ENCODE measurements at places on chromosomes 13 and 19.

DNA sequence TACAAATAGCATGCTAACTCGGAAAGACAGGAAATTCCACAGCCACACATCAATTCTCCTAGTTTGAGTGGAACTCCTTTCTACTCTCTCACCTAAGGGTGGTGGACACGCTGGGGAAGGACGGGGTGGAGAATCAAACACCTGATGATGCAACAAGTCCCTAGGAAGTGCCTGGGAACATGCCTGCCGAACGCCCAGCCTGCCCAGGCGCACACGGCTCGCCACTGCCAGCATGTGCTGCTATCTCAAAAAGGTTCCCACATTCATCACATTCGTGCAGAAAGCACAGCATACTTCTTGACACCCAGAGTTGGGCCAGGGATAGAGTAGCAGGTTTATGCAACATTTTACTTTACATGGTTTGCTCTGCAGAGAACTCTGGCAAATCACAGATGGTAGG is 164.6 kb downstream of the ABCC4 start:
- no peak for DNase-seq

DNA sequence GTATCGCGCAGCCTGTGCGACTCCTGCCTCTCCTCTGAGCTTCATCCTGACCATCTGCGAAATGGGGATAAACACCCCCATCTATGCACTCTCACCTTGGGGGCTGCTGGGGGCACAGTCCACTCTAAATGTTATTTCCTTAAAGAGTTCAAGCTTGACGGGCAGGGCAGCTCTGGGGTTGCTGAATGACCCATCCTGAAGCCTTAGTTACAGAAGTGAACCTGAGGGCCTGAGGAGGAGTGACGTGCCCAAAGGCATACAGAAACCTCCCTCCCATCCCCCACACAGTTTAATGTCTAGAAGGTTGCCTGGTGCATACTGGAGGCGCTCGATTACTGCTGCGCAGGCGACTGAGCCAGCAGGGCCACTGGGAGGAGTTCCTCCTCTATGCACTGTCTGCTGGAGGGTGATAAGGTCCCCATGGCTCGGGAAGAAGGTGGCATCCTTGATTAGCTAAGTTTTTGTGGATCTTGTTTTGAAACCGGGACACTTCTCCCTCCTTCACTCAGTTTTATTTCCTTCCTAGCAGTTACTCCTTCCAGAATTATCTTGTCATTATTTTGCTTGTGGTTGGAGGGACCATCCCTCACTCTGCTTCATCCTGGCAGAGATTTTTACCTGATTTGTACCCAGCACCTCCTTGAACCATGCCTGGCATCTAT is 572 bp upstream of the FKBP8 start:
- no peak for DNase-seq

DNA sequence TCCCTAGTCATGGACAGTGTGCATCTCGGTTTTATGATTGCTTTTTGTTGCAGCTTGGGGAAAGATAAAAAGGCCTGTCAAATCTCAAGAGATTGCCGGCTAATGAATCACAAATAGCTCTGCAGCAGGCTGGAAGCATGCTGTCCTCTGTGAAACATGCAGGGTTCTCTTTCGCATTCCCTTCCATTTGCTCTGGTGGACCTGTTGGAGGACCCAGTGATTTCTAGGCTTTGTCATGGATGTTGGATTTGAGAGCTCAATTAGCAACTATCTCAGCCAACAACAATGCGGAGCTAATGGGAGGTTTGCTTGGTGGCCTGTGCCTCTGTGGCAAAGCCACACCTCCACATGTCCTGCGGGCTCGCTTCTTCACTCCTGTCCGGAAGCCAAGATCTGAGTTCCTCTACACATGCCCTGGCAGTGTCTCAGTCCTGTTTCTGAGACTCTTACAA is 418.1 kb upstream of the ARGLU1 start:
- no peak for DNase-seq

- no peak for DNase-seq
These were observed 68.1 kb upstream of the STARD13 start for GRCh38 chr13:33353646-33354045.

DNA sequence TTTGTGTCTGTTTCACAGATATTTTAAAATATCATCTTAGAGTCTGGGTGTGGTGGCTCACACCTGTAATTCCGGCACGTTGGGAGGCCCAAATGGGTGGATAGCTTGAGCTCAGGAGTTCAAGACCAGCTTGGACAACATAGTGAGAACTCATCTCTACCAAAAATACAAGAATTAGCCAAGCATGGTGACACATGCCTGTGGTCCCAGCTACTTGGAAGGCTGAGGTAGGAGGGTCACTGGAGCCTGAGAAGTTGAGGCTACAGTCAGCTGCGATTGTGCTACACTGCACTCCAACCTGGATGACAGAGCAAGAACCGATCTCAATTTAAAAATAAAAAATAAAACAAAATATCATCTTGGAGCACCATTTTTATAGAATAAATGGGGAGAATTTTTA is 1247.6 kb upstream of the MIR17HG start:
- DNase-seq = no peak

- DNase-seq = no peak
These were observed 42.1 kb downstream of the TUBGCP3 start for GRCh38 chr13:112545856-112546255.

GRCh38 chr13:29483211-29483610 is 112.3 kb downstream of the SLC7A1 start:
- no peak for DNase-seq

- DNase-seq = no peak
These were observed 190.8 kb downstream of the ENOX1 start for GRCh38 chr13:43596006-43596405.

- no peak for DNase-seq
These were observed 3.3 kb upstream of the ADGRE5 start for GRCh38 chr19:14377883-14378328.

GRCh38 chr13:24693862-24694471 is 13.8 kb downstream of the ATP12A start:
- peak; percentile 63 for DNase-seq

DNA sequence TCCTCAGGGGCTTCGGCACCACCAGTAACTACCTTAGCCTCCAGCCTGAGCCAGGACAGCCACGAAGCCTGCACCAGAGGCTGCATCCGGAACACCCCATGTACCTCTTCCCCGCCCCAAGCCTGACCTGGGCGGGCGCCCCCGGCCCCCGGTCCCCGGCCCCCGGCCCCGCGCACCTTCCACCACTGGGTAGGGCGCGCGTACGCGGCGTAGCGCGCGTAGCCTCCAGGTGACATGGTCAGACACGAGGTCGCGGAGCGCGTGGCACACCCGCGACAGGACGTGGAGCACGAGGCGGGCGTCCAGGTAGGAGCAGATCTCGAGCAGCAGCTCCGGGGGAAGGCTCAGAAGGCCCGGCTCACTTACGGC is 450 bp downstream of the FBXW9 start:
- DNase-seq = no peak

DNA sequence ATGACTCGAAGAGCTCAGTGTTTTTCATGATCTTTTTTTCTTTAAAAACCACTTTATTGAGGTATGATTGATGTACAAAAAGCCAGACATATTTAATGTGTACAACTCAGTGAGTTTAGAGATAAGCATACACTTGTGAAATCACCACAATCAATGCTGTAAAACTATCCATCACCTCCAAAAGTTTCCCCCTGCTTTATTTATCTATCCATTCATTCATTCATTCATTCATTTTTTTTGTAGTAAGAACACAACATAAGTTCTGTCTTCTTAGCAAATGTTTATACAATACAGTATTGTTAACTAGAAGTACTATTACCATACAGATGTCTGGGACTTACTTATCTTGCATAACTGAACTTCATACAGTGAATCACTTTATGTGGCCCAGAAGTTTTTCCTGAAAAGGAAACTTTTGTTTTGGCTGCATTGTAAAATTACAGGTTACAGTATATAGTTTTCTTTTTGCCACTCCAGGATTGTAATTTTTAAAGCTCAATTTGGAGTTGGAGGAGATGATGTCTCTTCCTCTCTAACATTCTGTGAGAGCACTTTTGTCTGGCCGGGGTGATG is 6.7 kb downstream of the RAP2A start:
- no peak for DNase-seq
